ENCODE measurements at places on chromosomes 1 and 21. TPM values are rescaled to one million over a fixed set of nuclear protein-coding genes. Genes with fewer than 3 reads are reported as not detected.

- peak; percentile 37 for DNase-seq
Measured at GRCh38 chr1:113452921-113453770, 62.8 kb downstream of the MAGI3 start.

GRCh38 chr1:34864759-34865158 is 5.2 kb upstream of the SMIM12 start:
- DNase-seq, result no peak

- DNase-seq, result no peak
Measured at GRCh38 chr21:46295996-46296752, 10.0 kb downstream of the YBEY start.

The FMO4 gene
- 5.8 TPM for total RNA-seq

DNA sequence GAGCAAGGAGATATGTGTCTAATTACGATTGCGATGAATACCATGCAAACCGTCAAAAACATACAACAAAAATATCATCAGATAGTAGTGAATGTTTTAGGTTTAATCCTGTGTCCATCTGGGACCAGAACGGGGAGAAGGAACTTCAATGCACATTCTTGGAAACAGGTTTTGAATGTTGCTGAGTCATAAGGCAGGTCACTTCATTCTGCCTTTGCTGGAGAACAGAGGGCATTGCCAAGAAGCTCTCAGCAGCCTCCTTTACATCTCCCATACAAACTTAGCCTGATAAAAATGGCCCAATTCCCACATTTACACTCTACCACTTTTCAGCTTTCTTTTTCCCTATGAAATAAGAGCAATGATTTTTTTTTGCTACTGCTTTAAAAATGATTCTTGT is 78.0 kb upstream of the KCNJ6 start:
- DNase-seq, result no peak

GRCh38 chr1:231209531-231209930 is 31.5 kb upstream of the GNPAT start:
- no peak for DNase-seq

- DNase-seq, result no peak
Measured at GRCh38 chr1:37303884-37304574, 170.4 kb upstream of the ZC3H12A start.

The KCNE2 gene
- total RNA-seq, result 0.72 TPM

DNA sequence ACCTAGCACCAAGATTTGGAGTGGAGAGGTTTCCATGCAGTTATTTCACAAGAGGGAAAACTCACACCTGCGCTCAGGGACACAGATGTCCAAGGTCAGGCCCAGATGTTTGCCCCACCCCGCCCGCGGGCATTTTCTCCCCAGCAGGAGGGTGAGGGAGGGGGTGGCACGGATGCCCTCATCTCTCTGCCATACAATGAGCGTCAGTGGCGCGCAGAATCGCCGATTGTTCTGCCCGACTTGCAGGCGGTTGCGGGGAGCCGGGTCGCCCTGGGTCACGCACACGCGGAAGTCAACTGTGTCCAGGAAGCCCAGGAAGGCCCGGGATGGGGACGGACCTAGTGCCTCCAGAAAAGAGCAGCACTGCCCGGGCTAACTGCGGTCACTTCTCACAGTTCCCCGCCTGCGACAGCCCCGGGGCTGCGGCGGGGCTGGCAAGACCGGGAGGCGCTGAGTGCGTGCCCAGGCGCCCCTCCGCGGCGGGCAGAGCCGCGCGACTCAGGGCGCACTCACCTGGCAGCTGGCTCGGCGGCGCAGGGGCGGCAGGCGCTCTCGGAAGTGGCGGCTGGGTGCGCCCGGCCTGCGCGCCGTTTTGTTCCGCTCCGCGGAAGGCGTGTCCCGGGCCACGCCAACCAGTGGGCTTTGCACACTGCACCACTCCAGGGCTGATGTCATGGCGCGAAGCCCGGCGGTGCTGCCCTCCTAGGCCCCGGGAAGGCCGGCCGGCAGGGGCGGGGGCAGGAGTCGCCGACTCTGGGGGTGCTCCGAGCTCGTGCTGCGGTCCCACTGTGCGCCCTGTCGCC is at the start of gene CSRP1:
TSS of gene CSRP1 (minus strand) at position 567 of the 803 bp plus-strand sequence. CDS start 10,820 bp downstream, outside the sequence.
- peak; percentile 87 for DNase-seq

The RNU1-3 gene
- total RNA-seq, result under 0.01 TPM

The TNNT2 gene
- 2.6 TPM for total RNA-seq

GRCh38 chr21:44836666-44837471 is 19.0 kb upstream of the SUMO3 start:
- DNase-seq, result peak; percentile 69

The CGN gene
- total RNA-seq, result 5.3 TPM

- peak; percentile 38 for DNase-seq
Measured at GRCh38 chr1:162861625-162862024, 650 bp upstream of the CCDC190 start.

DNA sequence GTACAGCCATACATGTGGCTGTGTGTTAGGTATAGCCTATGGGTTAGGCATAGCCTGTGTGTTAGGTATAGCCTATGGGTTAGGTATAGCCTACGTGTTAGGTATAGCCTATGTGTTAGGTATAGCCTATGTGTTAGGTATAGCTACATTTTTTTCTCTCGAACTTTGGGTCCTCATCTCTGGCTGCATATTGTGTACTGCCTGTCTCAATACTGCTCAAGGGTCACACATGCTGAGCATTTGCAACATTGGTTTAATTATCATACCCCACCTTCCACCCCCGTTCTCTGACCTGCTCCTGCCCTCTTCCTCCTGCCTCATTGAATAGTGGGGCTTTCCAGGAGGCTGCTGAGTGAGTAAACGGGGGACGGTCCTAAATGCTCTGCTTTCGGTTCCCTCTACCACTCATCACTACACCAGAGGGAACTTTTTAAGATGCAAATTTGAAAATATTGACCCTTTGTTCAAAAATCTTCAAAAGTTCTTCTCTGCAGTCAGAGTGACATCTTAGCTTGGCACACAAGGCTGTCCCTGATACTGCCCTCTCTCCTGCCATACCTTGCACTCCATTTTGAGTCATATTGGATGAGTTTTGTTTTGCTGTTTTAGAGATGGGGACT is 17.8 kb downstream of the OR2B11 start:
- no peak for DNase-seq

The TAL1 gene
- 3.1 TPM for total RNA-seq

DNA sequence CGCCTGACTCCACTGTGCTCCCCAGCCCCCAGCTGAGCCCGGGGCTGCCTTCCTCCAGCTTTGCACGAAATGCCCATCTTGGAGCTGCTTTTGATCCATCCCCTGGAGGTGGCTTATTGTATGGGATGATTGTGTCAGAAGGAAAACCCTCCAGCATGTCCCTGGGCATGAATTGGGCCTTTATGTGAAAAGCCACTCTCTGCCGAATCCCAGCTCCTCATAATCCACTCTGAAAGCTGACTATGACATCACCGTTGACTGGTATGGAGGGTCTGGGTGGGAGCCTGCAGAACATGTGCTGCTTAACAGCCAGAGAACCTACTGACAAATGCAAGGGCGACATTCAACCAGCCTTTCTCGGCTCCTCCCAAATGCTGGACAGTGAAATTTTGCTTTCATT is 74.6 kb downstream of the NENF start:
- DNase-seq, result no peak

DNA sequence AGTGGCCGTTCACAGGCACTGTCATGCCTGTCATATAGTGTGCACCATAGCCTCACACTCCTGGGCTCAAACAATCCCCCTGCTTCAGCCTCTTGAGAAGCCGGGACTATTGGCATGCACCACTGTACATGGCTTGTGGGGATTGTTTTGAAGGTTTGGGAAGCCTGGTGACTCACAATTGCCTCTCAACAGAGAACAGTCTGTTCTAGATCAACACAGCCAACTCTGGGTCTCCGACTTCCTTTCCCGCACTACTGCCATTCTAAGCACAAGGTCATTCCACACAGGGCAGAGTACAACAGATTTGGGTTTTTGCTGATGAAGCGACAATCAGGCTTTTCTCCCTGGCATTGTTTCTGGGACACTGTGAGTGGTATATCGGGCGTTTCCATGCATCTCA is 15.5 kb upstream of the AHCTF1 start:
- DNase-seq, result no peak

The EDARADD gene
- 5.3 TPM for total RNA-seq

GRCh38 chr1:15362737-15363128 is 47.0 kb upstream of the EFHD2 start:
- no peak for DNase-seq

GRCh38 chr1:197927908-197928665 is 10.9 kb downstream of the LHX9 start:
- DNase-seq, result no peak

The TCEANC2 gene
- 8.7 TPM for total RNA-seq

DNA sequence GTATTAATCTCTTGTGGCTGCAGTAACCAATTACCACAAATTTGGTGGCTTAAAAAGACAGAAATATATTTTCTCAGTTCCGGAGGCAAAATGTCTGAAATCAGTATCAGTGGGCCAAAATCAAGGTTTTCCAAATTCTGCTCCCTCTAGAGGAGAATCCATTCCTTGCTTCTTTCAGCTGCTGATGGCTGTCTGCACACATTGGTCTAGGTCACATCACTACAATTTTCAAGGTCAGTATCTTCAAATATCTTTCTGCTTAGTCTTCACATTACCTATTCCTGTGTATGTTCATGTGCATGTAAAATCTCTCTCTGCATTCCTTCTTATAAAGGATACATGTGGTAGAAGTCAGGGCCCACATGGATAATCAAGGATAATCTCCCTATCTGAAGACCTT is 999.4 kb downstream of the KCNT2 start:
- DNase-seq, result no peak

DNA sequence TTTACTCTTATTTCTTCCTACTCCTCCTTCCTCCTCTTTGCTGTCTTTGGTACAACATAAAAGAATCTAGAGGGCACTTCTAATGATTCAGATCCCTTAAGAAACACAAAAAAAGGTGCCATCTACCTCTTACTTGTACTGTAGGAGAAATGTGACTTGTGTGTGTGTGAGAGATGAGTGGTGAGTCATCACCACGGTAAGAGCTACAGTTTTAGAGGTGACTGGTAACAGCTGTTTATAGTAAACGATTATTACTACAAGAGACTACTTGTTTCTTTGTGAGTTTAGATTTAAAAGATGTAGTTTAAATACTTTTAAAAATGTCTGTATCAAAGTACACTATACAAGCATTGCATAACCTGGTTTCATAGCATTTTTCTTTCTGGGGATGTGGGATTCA is 40.4 kb downstream of the SLC35D1 start:
- no peak for DNase-seq

DNA sequence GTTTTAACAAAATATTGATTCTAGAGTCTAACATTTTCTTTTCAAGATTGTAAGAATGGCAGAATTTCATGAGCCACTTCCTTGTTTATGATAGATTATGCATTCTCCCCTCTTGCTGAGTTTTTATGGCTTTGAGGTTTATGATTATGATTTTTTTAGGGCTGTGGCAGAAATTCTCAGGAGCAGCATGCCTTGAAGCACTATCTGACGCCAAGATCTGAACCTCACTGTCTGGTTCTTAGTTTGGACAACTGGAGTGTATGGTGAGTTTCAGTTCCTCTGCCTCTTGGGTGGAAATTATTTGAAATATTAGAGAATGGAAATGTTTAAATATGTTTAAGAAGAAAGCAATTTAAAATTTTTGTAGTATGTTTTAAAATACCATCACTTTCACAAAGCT is 10.2 kb downstream of the USP16 start:
- DNase-seq, result no peak

DNA sequence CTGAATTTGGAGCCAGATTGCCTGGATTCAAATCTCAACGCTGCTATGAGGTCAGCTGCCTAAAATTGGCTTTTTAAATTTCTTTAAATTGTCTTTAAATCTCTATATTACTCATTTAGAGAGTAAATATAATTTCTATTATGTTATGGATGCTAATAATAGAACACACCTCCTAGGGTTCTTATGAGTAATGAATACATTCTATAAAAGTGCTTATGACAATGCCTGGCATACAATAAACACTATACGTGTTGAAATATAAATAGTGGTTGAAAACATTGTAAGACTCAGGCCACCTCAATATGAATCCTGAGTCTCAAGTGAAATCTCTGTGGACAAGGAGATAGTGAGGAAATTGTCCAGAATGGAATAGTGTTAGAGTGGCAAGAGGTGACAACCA is 31.0 kb upstream of the PHGDH start:
- no peak for DNase-seq

DNA sequence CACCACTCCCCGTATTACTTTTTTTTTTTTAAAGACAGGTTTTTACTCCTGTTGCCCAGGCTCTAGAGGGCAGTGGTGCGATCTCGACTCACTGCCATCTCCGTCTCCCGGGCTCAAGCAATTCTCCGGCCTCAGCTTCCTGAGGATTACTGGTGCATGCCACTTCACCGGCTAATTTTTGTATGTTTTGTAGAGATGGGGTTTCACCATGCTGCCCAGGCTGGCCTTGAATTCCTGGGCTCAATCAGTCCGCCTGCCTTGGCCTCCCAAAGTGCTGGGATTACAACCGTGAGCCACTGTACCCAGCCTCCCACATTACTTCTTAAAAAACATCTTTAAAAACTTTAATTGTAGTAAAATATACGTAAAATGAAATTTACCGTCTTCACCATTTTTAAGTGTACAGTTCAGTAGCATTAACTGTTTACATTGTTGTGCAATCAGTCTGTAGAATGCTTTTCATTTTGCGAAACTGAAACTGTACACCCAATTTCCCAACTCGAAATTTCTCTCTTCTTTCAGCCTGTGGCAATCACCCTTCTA is 77.0 kb downstream of the ZMYM4 start:
- DNase-seq, result no peak

- no peak for DNase-seq
Measured at GRCh38 chr21:32132881-32133280, 146.0 kb downstream of the MIS18A start.

GRCh38 chr1:185367218-185367617 is 50.2 kb upstream of the IVNS1ABP start:
- no peak for DNase-seq

The ZBTB37 gene
- 14.9 TPM for total RNA-seq

The NBPF20 gene
- total RNA-seq, result 0.72 TPM

The MCOLN3 gene
- total RNA-seq, result 2.6 TPM

The NOS1AP gene
- 2.9 TPM for total RNA-seq

The RGS8 gene
- total RNA-seq, result 5.3 TPM

The COL24A1 gene
- 7.5 TPM for total RNA-seq

DNA sequence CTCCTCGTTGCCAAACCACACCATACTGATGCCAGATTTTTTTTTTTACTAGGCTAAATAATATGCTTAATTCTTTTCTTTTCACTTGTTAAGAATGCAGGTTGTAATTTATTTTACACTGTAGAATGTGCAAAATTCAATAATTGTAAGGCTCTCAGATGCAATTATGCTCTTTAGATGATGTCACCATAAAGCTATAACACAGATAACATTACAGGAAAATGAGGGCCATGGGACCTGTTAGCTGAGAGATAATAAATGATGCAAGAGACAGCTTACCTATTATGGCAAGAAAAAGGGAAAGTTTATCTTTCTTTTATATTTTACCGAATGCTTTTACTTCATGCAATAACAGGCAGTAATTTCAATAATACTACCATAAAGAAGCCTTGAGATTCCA is 35.4 kb downstream of the CHRM3 start:
- no peak for DNase-seq

GRCh38 chr1:195733826-195734225 is 874.4 kb downstream of the KCNT2 start:
- DNase-seq, result no peak

- DNase-seq, result peak; percentile 50
Measured at GRCh38 chr1:234515411-234515810, 36.4 kb upstream of the TARBP1 start.

Measured in umbilical cord (tissue), 2 donors.